ENCODE measurements at places on chromosomes 5 and 9.

GRCh38 chr9:123511326-123512277, 155.6 kb downstream of the CRB2 start:
- DNase-seq = no peak

DNA sequence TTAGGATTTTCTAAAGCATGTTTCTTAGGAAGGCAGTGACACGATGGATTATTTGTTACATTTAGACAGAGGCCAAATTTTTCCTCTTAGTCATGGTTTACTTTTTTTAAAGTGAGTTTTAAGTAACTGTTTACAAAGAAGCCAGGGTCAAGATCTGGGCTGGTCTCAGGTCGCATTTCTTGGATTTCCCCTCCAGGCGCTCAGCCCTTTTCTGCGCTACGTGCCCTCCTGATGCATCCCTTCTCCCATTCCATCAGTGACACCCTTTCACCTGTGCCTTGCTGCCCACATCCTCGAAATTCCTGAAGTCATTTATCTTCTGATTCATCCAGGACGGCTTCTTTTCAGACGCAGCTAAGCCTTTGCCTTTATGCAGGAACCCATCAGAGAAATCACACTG, 330.3 kb downstream of the IRX1 start:
- no peak for DNase-seq

- DNase-seq = no peak
These were observed 365.9 kb downstream of the MLLT3 start for GRCh38 chr9:20256284-20256948.

DNA sequence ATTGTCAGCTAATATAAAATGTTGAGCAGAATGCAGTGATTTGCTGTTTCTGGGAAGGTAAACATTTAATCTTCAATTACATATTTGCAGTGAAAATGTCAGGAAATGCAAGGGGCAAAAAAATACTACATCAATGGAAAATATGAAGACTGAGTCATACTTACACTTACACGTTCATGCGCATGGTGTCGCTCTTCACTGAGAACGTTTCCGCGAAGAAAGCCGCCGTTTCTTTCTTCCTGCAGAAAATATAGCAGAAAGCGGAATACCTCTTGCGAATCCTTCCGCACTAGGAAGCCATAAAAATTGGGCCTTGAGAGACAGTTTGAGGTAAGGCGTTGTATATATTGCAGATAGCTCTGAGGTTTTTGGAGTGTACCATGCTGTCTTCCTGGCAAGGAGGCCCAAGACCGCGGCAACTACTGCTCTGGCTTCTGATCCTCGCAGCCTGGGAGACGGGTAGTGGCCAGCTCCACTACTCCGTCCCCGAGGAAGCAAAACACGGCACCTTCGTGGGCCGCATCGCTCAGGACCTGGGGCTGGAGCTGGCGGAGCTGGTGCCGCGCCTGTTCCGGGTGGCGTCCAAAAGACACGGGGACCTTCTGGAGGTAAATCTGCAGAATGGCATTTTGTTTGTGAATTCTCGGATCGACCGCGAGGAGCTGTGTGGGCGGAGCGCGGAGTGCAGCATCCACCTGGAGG, at the start of gene PCDHA13:
Gene PCDHA13, plus strand, starts transcription at position 236 of the 702 bp plus-strand sequence. Its CDS starts 145 bp downstream, at position 381.
- DNase-seq = no peak

GRCh38 chr5:37739817-37740261, 100.0 kb downstream of the GDNF start:
- DNase-seq = no peak

DNA sequence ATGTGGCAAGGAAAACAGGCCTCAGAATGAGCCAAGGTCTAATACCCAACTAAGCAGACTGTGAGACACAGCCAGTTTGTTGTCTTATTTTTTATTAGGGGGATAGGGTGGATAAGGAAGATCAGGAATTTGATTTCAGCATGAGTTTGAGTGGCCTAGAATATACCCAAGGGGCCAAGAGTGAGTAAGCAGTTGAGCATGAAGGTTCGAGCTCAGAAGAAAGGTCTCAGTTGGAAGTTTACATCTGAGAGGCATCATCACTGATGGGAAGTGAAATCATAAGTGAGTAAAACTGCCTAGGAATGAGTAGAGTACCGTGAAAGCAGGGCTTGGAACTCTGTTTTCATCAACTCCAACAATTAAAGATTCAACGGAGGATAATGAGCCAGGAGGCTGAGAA, 12.6 kb downstream of the PSMD5 start:
- DNase-seq = no peak

- no peak for DNase-seq
These were observed 257.5 kb downstream of the NSG2 start for GRCh38 chr5:174303035-174303434.

DNA sequence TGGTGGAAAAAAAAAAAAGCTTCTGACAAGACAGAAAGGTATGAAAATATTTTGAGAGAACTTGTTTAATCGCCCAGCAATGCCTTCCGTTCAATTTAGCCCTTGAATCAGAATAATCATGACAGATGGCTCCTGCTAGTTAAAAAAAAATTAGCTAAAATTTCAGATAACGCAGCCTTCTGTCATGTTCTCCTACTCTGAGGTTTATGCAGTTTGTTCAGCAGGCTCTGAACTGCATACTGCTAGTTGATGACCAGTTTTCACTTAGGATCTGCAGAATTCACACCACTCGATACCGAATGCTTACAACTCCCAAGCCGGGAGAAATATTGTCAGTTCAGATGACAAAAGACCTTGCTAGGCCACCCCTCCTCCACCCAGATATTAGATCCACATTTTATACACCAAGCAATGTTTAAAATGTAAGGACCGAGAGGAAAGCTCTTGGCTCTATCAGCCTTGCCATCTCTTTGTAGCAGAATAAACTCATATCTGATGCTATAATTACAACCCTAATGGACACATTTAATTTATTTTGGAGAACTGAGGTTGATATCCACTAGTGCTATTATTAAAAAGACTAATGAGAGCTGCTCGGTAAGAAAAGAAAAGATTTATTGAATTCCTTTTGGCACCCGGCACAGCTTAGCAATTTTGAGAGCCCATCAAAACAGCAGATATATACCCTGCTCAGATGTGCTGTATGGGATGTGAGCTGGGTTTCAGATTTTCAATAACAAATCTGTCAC, 322.8 kb downstream of the GLIS3 start:
- DNase-seq = no peak

DNA sequence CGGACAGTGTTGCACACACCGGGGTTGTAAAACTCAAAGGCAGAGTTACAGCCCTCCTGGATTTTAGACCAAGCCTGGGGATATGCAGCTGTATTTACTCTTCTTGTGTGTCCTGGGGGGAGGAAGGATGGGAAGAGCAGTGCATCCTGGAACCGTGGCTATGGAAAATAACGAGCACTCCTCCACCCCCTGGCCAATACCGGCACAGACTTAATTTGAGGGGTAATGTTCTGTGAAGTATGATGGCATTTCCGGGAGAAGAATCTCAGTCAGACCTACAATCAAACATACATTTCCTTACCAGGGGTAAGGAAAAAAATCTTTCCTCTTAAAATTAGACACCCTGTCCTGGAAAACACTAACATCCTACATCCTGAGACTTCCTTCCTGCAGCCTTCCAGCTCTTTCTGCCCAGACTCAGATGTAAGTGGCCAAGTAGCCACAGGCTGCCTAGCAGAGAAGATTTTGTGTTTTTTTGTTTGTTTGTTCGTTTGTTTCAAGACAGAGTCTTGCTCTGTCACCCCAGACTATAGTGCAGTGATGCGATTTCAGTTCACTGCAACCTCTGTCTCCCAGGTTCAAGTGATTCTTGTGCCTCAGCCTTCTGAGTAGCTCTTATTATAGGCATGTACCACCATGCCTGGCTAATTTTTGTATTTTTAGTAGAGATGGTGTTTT, 11.0 kb upstream of the ERMP1 start:
- DNase-seq = no peak

DNA sequence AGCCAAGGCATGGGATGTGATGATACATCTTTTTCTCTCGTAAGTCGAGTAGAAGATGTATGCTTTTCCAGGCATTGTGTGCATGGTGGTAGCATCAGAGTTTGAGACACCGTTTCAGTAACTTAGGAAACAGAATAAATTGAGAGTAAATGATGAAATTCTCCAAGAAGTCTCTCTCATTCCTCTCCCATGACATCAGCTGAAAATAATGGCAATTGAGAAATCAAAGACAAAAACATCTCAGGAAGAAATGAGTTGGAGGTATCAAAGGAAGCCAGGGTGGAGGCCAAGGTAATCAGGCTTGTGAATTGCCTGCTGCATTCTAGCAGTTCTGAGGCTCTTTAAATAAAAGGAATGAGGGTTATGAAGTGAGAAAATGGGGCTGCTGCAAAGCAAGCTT, 53.9 kb downstream of the SGCD start:
- DNase-seq = no peak

GRCh38 chr5:125281667-125282066, 535.2 kb upstream of the ZNF608 start:
- DNase-seq = no peak

- no peak for DNase-seq
These were observed 56.5 kb upstream of the NKD2 start for GRCh38 chr5:951940-952596.

GRCh38 chr5:145978708-145979107, 42.3 kb downstream of the SH3RF2 start:
- no peak for DNase-seq

DNA sequence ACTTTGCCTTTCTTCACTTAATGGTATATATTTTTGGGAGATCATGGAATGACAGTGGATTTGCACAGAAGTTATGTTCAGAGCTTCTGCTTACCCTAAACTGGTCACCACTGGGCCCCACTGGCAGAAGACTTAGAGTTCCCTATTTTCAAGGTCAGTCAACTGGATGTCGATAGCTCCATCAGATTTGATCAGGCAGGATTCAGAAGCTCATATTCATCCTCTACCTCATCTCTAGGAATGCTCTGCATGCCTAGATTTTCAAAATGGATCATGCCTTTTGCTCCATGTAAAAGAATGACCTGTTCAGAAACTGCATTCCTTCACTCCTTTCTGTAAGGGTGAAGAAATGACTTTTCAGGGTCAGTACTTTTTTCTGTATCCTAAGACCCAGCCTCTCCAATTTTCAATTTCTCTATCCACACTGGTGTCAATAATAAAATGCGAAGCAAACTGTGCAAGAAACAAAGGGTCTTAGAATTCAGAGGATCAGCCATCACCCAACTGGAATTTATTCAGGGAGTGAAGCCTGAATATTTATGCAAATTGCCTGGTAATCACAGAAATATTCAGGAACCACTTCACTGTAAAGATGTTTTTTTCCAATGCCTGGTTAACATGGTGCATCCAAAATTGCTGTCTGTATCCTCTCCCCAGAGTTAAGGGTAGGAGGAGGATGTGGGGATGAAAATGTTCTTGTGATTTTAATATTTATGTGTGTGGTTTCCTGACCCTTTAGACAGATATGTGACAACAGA, 125.4 kb downstream of the DOCK2 start:
- DNase-seq = no peak

DNA sequence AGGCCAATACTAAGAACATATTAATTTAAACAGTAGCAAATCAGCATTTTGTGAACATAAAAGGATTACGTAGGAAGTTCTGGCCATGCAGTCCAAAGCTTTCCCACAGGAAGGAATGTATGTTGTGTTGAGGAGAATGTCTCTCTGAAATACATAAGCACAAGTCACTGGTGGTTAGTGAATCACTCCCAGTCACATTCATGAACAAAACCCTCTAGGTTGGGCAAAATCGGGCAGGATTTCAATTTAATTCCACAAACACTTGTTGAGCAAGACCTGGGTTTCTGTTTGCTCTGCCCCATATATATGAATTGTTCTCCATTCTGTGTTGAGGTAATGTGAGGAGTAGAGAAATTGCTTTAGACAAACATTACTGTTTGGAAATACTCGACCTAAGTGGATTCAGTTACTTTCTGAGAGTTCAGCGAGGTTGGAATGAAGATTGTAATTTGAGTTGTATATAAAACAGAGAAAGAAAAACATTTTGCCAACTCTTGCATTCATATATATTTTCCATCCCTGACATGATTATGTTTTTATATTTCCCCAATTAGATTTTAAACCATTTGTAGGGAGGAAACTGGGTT, 127.6 kb upstream of the RPS23 start:
- DNase-seq = no peak

DNA sequence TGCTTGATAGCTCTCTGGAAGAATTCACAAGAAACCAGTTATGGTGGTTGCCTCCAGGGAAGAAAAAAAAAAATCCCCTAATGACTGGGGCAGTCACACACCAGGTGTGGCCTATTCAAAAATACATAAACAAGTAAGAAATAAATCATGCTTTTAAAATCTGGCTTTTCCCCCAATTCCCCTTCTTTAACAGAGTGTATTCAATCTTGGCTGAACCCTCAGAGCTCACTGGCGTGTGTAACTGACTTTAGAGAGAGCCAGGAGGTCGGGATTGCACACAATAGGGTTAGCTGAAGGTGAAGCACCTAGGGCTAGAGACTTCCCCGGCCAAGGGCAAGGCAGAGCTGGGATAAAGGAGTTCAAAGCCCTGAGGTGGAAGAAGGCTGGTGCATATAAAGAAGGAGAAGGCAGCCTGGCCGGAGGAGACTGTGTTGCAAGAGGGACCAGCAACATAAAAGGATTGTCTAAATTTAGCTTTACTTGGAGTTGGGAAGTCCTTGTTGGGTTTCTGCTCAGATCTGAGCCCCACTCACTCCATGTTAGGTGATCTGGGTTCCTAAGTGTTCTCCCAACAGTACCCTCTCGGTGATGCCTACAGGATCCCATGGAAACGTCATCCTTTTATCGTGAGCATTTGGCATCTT, 19.7 kb downstream of the FNBP1 start:
- DNase-seq = no peak

GRCh38 chr5:1743769-1744085, 55.9 kb downstream of the MRPL36 start:
- DNase-seq = no peak

- DNase-seq = no peak
These were observed 93.4 kb downstream of the KCNIP1 start for GRCh38 chr5:170597109-170597751.

- no peak for DNase-seq
These were observed 26.3 kb downstream of the CDK7 start for GRCh38 chr5:69261034-69261433.

DNA sequence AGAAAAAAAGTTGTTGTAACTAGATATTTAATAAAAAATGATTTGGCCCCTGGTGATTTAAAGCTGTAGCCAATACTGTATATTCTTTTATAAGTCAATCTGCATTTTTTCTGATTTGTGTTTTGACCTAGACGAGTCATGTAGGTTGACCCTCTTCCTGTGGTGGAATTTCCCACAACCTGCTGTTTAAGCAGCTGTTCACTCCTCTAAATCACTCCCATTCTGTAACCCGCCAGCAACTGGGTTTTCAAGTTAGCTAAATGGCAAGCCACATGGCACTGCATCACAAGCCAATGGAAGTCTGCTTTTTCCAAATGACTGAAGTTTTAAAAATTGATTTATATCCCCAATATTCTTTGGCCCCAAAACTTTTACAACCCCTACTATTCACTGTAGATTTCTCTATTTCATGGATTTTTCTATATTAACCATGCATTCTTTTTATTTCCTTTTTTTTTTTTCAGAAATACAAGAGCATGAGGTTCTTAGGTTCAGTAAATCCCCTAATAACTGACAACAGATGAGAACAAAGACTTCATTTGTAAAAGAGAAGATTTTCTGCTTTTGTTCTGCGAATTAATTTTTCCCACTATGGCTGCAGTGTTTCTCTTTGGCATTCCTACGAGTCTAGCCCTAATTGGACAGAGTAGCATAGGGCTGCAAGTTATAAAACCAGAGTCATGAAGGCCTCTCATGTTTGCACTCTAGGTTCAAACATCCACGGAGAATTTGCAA, 184.5 kb upstream of the TLE4 start:
- no peak for DNase-seq

Measured in chondrocyte (in vitro differentiated cells).